Stimulated activated CD8-positive, alpha-beta memory T cell treated with anti-CD3 and anti-CD28 coated beads, Interleukin-4, amount 100 ng/mL, for 1 hour (primary cell): ENCODE measurements at places on chromosomes 7 and 10.
A peak's percentile ranks its signal among the peaks of the same experiment; 100 is the strongest.

GRCh38 chr10:21832821-21833130 lies 170.8 kb downstream of the DNAJC1 start:
- no peak for DNase-seq

DNA sequence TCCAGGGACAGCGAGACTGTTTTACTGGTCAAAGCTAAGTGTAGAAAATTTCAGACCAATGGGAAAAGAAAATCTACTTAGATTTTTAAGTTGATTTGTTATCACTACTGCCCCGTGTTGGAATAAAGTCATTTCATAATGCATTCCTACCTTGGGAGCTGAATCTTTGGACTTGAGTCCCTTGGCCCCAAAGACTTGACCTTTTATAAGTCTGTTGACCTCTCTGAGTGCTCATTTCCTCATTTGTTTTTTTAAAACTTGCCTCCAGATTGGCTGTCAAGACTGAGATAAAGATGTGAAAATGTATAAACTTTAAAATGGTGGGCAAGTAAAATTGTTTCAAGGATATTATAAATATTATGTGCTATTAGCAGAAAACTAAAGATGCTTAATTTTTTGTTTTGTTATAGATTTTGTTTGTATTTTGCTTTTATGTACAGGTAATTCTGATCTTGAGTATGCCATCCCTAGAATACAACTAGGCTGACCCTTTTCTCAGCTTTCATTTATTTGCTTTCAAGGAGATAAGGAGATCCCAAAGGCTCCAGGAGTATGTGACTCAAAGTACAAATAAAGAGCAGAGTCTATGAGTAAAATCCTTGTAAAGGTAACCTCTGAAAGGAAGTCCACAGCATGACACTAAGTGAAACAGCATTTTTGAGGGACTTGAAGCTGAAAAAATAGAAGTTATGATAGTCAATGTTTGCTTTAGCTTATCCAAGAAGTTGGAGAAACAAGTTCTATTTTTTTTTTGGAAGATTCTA lies 54.6 kb downstream of the TMEM26 start:
- DNase-seq: no peak

GRCh38 chr7:17996442-17997223 lies 31.0 kb downstream of the PRPS1L1 start:
- DNase-seq: no peak

DNA sequence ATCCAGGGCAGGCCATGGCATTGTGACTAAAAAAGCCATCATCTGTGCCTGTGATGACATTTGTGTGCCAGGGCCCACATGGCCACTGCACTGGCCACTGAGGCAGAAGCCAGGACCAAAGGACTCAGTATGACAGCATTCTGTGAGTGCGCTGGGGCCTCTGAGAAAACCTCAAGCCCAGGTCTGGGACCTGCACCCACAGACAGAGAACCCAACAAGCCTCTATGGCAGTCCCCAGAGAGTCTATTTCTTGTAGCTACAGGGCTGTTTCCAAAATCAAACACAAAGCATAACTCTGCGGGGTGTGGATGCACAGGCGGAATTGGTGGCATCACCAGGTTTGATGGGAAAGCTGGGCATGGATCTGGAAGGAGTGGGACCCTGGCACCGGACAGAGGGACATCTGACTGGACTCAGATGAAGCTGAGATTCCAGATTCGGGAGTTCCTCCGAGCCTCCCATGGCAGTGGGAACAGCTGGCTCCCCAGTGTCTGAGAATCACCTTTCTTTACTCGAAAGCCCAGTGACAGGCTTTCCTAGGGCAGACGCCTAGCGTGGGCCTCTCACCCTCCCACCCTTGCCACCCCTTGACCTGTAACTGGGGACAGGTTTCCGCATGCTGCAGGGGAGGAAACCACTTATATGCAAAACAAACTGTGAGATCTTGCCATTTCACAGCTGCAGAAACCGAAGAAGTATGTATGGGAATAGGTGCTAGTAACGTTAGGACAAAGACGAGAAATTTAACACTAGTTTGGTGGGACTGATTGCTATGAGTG lies 70.6 kb upstream of the RHEB start:
- DNase-seq: no peak

GRCh38 chr10:26044141-26044749 lies 110.2 kb downstream of the MYO3A start:
- no peak for DNase-seq

- no peak for DNase-seq
These were observed 688.0 kb downstream of the CNTNAP2 start for GRCh38 chr7:146804620-146805019.

GRCh38 chr7:111098926-111099250 lies 8.0 kb downstream of the LRRN3 start:
- DNase-seq: no peak

DNA sequence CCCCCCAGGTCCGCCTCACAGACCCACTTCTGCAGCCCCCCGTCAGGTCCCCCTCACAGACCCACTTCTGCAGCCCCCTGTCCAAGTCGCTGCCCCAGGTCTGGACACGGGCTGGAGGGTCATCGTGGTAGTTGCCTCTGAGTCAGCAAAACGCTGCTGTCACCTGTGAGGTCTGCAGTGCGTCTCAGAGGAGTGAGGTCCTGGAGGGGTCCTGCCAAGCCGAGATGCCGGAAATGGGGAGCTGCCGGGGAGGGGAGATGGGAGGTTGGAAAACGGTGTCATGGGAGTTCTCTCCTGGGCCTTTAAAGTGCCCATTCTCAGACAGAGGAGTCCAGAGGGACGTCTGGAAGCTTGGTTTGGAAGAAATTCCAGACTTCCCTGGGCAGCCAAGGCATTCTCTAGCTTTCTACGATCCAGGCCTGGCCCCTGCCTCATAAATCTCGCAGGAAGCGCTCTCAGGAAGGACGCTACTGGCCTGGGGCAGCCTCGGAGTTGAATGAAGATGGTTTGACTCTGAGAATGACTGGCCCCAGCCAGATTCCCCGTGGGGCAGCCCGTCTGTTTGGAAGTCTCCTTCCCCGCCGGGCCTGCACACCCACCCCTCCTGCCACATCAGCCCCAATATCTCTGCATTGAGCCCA lies 38.7 kb downstream of the CALML3 start:
- DNase-seq: no peak

- DNase-seq: no peak
These were observed 564.5 kb upstream of the IGFBP3 start for GRCh38 chr7:46485481-46486065.

GRCh38 chr7:102300643-102301221 lies 14.1 kb downstream of the SH2B2 start:
- DNase-seq: no peak

GRCh38 chr10:30997536-30998235 lies 34.0 kb downstream of the ZNF438 start:
- no peak for DNase-seq

DNA sequence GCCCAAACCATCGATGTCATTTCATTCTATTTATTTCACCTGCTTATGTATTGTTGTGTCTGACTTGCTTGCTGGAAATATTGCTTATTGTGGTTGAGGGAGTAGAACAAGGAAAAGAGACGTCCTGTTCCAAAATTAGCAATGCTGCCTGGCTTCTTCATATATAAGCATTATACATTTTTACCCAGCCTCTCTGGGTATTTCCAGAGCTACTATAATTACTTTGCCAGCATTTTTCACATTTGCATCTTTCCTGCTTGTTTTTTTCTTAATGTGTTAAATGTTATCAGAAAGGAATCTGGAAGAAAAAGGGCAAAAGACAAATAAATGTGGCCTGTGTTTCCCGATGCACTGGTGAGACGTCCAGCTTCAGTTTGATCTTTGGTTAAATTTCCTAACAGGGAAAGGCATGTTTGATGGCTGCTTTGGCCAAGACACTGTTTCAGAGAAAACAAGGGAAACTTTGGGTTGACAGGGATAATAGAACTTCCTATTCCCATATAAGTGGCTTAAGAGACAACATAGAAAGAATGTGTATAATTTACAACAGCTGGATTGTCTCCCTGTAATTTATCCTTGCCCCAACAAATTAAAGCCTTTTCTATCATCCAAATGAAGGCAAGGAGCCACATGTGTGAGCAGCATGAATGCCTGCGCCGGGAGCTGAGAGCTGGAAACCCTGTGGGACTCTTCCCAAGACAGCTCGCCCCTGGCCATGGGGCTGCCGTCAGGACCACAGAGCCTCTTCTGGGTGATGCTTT lies 671.1 kb upstream of the CELF2 start:
- no peak for DNase-seq

- DNase-seq: no peak
These were observed 21.2 kb downstream of the ITGB8 start for GRCh38 chr7:20351901-20352300.

GRCh38 chr10:78556705-78557432 lies 511.9 kb upstream of the ZMIZ1 start:
- no peak for DNase-seq

DNA sequence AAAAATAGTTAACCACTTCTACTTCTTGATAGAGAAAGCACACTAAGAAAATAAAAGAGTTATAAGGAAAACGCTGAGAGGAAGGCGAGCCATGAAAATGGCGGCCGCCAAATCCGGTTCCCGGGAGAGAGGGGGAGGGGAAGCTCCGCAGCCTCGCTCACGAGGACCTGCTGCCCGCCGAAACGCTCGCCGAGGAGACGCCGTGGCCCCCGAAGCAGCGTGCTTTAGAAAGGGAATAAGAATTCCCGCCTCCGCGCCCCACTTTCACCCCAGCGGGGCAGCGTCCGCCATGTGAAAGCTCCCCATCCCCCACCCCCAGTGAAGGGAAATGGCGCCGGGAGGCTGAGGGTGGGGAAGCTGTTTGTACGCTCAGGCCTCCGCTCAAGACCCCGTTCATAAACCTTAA lies 505 bp downstream of the HNRNPA2B1 start:
- DNase-seq: peak; percentile 64
